ENCODE measurements at places on chromosomes 5 and 9.

DNA sequence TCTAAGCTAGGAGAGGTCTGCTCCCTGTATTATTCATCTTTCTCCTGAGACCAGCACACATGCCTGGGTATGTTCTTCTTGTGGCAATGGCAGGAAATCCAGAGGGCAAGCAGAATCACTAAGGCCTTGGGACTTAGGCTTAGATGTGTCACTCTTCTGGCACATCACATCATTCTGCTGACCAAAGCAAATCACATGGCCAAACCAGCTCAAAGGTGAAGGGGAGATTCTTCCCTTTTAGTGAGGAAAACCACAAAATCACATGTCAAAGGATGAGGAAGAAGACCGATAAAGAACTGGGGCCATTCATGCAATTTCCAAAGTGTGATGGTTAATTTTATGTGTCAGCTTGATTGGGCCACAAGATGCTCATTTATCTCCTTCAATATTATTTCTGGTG is 5.7 kb upstream of the AGGF1 start:
- no peak for DNase-seq

DNA sequence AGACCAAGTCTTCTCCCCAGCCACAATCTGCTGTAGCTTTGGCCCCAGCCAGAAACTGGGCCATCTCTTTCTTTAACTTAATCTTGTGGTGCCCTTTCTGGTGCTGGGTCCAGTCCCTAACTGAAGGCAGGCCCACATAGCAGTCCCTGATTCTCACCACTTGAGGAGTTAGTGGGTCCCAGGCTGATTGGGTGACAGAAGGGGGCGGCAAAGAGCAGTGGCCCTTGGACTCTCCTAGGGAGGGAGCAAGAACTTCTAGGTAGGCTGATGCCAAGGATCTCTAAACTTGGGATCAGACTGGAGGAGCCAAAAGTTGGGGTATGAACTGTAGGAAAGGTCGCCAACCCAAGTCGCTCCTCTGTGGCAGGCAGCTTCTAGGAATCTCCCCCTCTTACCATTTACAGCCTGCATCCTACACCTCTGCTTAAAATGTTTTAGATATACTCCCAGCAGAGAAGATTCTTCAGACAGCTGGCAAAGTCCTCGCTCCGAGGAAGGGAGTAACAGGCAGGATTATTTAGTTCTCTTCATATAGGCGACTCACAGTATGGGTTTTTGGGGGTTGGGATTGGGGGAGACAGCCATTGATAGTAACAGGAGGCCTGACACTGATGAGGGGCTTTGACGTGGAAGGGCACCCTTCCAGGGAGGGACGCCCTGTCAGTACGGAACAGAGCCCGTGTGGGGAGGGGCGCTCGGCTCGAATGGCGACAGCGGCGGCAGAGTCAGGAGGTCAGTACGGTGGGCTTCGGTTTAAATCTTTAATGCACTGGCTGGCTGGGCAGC is 2.0 kb upstream of the CCL27 start:
- peak; percentile 87 for DNase-seq

DNA sequence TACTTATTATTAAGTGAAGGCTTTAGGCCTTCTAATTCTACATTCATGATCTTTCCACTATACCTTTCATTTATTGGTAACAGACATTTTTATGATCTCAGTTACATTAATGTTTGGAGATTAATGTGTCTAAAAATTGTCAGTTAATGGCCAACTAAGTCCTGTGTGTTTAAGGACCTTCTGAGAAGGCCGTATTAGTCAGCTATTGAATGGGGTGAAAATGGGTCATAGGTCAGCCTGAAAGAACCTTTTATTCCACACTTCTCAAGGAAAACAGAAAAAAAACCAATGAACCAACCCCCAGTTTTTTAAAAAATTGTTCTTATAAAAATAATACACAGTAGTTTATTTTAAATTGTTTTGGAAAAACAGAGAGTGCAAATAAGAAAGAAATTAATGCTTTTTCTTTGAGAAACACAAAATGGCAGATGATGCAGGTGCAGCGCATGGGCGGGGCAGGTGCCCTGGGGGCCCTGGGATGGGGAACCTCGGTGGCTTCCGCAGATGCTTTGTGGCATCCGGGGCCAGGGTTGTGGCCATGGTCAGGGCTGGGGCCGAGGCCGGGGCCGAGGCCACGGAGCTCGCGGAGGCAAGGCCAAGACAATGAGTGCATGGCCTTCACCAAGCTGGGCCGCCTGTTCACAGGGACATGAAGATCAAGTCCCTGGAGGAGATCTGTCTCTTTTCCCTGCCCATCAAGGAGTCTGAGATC is 141.9 kb downstream of the SPATA31D1 start:
- DNase-seq, result no peak

- no peak for DNase-seq
These were observed 35.7 kb upstream of the SLC36A2 start for GRCh38 chr5:151383011-151383410.

DNA sequence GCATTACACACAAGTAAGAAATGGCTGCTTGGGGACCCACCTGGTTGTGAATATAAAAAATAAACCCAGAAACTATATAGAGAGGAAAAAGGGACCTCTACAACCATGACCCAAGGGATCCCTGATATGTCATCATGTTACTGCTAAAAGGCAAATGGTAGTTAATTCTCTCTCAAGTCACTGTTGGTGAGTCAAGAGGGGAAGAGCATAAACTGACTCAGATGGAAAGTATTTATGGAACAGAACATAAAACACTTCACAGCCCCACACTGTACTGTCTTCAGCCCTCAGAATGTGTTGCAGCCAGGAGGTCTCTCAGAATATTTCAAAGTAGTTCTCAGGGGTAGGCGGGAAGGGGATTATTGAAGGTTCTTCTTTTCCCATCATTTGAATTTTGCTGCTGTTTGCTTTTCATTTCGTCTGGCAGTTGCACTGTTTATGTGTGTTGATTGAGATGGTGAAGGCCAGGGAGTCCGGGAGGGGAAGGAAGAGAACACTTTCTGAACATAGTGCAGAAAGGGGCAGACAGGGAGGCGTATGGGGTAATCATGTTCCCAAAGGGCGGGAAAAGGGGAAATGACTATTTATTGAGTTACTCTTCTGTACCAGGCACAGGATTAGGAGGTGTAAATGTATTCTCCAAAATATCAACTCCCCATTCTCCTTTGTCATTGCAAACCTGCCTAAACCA is 85.5 kb downstream of the TEK start:
- DNase-seq, result no peak

DNA sequence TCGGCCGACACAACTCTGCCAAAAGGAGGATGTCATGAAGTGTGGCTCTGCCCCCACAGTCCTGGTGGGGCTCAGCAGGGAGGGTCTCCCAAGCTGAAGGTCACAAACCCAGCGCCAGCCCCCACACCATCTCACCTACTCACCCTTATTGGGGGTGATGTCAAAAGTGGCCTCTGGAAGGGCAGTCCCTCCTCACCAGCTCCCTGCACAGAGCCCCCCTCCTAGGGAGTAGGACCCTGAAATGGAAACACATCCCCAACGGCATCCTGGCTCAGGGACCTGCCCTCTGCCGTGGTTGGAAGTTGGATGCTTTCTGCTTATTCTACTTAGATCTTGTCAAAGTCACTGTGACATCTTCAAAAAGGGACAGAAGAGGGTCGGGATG is 89.5 kb downstream of the NSUN2 start:
- no peak for DNase-seq

- no peak for DNase-seq
These were observed 38.9 kb upstream of the TIFAB start for GRCh38 chr5:135491038-135491551.

DNA sequence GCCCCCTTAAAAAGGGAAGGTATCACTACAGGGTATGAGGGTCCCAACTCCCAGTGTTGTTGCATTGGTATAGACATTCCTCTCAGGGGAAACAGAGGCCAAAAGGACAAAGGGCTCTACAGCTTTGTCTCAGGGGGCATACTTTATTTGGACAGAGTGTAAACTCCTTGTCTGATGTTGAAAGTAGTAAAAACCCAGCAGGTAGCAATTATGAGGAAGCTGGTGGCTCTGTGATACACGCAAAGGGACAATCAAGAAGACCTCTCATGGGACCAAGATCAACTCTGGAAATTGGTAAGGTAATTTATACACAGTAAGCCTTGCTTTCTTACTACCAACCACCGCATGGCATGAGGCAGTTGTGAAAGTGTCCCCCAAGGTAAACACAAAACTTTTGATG is 764.6 kb downstream of the CDH12 start:
- DNase-seq, result no peak

- no peak for DNase-seq
These were observed 1032.3 kb upstream of the NUDT12 start for GRCh38 chr5:104594850-104595249.

DNA sequence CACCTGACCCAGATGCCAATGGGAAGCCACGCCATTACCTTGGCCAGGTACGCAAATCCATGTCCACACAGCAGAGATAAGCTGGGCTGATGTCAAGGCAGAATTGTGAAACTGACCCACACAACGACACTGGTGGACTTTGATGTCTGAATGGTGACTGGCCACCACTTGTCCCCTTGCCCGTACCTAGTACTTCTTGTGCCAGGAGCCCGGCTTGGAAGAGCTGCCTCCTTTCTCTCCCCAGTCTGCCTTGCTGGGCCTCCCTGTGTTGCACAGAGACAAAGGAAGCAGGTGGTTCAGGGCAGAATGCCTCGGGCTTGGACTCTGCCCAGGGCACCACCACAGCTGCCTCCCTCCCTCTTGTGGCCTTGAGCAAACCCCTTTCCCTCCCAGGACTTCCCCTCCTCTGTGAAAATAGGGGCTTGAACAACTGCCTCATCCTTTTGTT is 23.3 kb downstream of the PTGES2 start:
- peak; percentile 91 for DNase-seq

- no peak for DNase-seq
These were observed 430 bp upstream of the MAPKAP1 start for GRCh38 chr9:125707472-125707804.

- DNase-seq, result no peak
These were observed 499.3 kb upstream of the ADAMTS16 start for GRCh38 chr5:4640795-4641194.

DNA sequence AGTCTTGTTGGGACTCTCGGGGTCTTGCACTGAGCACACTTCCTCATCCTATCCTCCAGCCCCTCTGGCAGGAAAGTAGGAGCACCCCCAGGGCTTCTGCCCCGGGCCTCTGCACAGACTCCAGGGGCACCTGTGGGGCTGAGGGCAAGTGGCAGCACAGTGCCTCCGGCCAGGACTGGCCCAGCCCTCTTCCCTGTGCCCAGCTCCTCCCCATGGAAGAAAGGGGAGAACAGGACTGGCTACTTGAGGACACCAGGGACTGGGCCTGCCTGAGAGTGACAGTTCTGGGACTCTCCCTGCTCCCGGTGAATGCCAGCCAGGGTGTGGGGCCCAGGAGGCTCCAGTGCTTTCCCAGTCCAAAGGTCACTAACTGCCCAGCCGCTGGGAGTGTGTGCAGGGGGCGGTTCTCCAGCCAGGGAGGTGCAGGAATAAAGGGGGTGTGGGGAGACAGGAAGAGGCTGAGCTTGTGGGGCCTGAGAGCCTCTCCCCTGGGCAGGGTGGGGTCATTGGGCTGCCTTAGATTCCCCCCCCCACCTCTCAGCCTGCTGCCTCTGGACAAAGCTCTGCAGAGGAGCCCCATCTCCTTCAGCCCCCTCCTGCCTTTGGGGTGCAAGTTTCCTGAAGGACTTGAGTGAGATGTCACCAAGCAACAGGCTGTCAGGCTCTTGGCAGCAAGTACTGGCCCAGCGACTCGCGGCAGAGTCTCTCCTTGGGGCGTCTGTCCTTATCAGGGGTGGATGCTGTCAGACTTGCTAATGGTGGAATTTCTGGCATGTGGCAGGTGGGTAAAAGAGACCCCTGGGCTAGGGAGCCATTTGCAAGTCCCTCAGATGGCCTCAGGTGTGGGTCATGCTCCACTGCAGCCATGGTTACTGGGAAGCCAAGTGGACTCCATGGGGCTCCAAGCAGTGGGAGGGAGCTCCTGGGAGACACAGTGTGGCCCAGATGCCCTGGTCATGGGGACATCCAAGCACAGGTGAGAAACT is 19.1 kb upstream of the JADE2 start:
- DNase-seq, result peak; percentile 95

DNA sequence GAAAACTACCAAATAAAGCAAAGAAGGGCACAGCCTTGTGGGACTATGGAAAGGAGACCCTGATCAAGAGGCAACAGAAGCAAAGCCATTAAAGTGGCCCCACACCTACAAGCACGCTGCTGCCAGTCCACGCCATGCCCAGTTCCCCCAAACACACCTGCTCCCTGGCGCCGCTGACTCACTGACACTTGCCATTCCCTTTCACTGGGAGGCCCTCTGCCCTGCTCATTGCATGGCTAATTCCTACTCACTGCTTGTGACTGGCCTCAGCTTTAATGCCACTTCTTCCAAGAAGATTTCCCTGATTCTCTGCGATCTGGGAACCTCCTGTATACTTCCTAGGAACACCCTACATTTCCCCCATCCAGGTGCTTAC is 71.2 kb upstream of the TAF1L start:
- DNase-seq, result no peak

GRCh38 chr5:137667341-137667740 is 68.5 kb downstream of the KLHL3 start:
- no peak for DNase-seq

- DNase-seq, result no peak
These were observed 46.4 kb upstream of the CTNNA1 start for GRCh38 chr5:138706655-138707480.

- no peak for DNase-seq
These were observed 102.5 kb downstream of the CAMSAP1 start for GRCh38 chr9:135804581-135805421.

- no peak for DNase-seq
These were observed 29.7 kb downstream of the TEX10 start for GRCh38 chr9:100322954-100323536.

- peak; percentile 31 for DNase-seq
These were observed 79.8 kb downstream of the MROH2B start for GRCh38 chr5:40991168-40991980.

DNA sequence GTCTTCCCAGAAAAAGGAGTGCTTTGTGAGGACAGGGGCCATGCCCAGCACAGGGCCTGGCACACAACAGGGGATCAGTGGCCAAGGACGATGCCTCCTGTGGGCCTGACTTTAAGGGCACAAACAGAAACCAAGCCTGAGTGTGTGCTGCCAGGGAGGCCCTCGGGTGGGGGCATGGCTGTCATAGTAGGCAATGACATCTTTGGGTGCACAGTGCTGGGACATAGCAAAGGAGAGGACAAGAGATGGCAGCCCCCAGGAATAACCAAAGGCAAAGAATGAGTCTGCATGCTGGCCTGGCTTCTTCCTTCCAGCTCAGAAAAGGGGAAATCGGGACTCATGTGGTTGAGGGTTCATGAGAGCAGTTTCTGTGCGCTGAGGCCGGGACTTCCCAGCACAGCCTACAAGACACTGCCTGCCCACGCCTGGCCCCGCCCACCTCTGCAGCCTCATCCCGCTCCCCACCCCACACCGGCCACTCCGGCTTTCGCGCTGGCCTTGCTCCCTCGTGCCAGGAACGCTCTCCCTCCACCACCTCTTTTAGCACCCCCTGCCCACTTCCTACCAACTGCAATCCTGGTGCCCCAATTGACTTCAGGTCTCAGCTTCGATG is 13.8 kb upstream of the LHX2 start:
- DNase-seq, result peak; percentile 59

DNA sequence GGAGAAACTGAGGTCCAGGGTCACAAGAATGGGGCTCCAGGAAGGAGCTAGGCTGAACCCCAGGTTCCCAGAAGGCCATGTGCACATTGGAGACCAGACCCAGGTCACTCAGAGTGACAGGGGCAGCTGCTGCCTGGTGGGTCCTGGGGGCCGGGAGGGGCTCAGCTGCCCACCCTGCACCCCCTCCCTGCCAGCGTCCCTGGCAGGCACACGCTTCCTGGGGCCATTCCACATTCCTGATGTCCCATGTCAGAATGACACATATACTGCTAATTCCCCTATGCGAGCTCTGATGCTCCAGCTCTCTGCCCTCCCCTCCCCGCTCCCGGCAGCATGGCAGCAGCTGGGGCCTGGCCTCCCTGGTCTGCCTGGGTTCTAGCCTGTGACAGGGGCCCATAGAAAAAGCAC is 14.0 kb downstream of the FGFR4 start:
- no peak for DNase-seq

Measured in pancreas (tissue), 10 donors.